ENCODE measurements at places on chromosomes 2 and 18.

GRCh38 chr2:26769089-26769761 lies 5.1 kb downstream of the SLC35F6 start:
- DNase-seq: no peak

DNA sequence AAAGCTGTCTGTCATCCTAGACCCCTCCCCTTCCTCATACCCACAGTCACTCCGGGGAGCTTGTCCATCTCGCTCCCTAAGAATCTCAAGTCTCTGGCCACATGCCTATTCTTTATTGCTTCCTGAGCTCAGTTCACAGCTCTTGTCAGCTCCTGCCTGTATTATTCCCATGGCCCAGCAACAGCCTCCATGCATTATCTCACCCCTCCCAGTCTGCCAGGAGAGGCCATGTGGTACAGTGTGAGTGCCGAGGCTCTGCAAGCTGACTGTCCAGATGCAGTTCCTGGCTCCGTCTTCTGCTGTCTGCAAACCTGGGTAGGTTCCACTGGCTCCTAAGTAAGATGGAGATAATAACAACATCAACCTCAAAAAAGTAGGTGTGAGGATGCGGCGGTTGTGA lies 79.7 kb downstream of the MRPS9 start:
- no peak for DNase-seq

DNA sequence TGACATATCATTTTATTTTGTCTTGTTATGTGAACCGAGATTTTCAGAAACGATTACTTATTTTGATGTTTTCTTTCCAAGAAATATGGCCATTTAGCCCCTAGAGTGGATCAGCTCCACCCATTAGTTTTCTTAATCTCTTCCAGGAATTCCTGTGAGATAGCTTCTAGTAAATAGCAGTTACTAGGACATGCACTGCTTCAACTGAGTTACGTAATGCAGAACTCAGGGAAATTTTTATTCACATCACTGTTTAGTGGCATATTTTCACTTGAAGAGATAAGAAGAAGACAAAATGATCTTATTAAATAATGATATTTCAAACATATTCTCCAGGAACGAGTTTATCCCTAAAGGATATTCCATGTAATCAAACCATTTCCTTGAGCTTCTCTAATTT lies 573.5 kb upstream of the CNTNAP5 start:
- DNase-seq: no peak

DNA sequence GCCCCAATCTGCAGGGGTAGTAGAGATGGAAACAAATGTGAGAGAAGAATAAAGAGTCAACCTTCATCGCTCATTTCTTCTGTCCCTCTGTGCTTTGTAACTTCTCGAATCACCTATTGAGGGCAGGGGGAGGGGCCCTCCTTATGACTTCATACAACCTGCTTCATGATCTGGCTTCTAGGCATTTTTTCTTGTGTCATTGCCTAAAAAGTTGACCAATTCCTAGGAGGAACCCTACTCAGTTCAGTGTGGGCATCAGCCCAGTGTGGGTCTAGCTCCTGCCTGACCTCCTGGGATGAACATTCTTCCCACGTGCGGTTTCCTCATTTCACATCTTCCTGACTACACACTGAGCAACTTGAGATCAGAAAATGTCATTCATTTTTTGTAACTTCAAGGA lies 46.3 kb upstream of the CREB1 start:
- DNase-seq: no peak

DNA sequence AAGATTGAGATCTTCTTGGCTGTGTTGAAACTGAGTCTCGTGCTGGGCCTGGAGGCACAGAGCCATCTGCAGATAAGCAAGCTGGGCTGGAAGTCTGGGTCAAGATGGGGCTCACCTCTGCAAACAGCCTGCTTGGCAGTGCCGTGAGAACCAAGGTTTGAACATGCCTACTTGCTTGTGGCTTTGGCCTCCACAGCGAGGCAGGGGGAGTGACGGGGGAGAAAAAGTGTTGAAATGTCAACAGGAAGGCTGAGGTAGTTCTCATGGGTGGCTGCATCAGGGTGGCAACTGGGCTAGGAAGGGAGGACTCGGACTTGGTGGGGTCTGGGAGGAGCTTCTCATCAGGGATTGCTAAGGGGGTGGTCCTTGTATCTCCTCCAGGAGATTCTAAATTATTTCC lies 99.7 kb downstream of the THNSL2 start:
- no peak for DNase-seq

Measured in T-helper 22 cell (primary cell).